CD8-positive, alpha-beta T cell (primary cell): ENCODE measurements at places on chromosomes 5 and 9.

GRCh38 chr9:82504620-82505019 lies 516.0 kb downstream of the SPATA31D1 start:
- no peak for DNase-seq

- no peak for DNase-seq
These were observed 33.5 kb downstream of the MOCS2 start for GRCh38 chr5:53076014-53076583.

DNA sequence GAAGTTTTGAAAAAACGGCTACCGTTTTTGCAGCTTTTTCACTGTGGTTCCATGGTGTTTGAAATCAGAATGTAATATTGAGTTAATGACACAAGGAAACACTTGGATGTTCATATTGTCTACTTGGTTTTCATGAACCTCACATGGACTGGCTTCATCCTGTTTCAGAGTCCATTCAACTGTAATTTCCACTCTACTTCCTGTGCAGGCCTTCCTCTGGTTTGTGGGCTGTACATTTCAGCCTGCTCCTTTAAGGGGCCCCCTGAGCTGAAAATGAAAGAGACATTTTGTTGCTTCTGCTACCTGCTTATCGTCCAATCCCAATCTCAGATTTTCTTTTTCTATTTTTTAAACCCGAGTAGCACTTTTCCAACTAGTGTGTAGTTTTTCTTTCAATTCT lies 41.8 kb upstream of the CDKN2B start:
- DNase-seq: peak; percentile 51

DNA sequence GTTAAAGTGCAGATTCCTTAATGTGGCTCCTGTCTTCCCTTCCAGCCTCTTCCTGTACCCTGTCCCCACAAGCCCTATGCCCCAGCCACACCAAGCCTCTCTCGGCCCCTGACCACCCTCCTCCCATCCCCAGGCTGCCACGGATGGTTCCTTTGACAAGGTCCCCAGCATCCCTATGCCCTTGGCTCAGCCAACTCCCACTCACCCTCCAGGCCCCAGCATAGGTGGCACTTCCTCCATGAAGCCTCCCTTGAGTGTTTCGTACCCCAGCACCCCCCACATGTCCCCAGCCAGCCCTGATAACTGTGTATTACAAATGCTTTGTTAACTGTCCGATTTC lies 115.5 kb upstream of the TBC1D2 start:
- DNase-seq: no peak

GRCh38 chr5:2020730-2021129 lies 138.0 kb upstream of the IRX4 start:
- DNase-seq: no peak

DNA sequence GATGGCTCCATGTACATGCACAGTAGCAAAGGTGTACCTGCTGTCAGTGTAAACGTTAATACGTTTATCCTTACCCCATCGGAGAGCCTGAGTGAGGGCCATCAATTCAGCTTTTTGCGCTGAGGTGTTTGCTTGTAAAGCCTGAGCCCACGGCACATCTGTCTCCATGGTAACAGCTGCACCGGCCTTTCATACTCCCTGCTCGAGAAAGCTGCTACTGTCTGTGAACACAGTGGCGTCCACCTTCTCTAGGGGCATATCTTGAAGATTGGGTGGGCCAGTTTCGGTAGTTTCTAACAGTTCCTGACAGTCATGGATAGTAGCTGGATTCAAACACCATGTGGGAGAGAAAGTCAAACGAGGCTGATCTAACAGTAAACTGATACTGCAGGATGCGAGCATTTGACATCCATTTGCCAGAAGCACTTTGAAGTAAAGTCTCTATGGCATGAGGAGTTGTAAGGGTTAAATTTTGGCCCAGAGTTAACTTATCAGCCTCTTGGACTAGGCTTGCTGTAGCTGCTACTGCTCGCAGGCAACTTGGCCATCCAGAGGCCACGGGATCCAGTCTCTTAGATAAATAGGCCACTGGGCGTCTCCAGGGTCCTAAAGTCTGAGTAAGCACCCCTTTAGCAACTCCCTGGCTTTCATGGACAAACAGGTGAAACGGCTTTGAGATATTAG lies 21.0 kb upstream of the RHOBTB3 start:
- no peak for DNase-seq

DNA sequence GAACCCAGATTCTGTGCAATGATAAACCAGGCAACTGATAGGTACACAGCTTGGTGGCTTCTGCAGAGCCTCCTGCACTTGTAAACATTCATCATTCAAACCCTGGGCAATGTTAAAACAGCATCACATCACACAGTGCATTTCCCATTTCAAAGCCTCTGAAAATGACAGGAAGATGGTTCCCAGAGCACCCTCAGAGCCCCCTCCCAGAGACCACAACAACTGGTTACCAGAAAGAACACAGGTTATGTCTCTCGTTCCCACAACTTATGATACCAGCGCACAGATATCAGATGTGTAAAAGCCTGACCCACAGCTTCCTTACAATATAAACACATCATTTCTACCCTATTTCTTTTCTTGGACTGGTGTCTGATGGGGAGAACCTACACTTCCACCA lies 248.7 kb downstream of the AUH start:
- DNase-seq: no peak

- no peak for DNase-seq
These were observed 92.4 kb downstream of the UNC13B start for GRCh38 chr9:35254237-35254636.

DNA sequence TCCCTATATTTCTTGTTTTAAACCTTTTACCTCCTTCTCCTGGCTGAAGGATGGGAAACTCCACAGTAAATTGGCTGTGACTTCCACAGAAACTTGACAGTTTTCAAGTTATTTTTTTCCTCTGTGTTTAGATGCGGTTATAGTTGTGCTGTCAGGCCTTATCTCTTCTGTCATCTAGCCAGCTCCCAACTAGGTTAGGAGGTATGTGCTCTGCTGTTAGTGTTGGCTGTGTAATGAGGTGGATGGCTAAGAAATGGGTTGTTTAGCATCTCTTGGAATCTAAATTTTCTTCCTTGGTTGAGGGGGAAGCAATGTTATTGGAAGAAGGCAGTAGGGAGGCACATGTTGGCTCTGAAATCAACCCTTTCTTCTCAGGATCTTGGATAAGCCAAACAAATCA lies 149.9 kb upstream of the RUSC2 start:
- no peak for DNase-seq

- DNase-seq: no peak
These were observed 421.9 kb upstream of the ADAMTSL1 start for GRCh38 chr9:18052060-18052459.
